Tongue (tissue), 3 donors: ENCODE measurements at places on chromosomes 5 and 9. TPM values are rescaled to one million over a fixed set of nuclear protein-coding genes. Genes with fewer than 3 reads are reported as not detected.

The RGS3 gene
- 59.9 TPM for total RNA-seq

The FAM219A gene
- 8.4 TPM for total RNA-seq

The ATP10B gene
- total RNA-seq: 4.3 TPM

The LAMC3 gene
- 6.4 TPM for total RNA-seq

The ZBED3 gene
- 5.5 TPM for total RNA-seq

The SLC34A1 gene
- not detected for total RNA-seq

The TMED9 gene
- total RNA-seq: 91.9 TPM

The CAVIN4 gene
- 392 TPM for total RNA-seq

The OR13D1 gene
- total RNA-seq: not detected

The FBXW2 gene
- total RNA-seq: 48.5 TPM

The HAVCR2 gene
- 2.8 TPM for total RNA-seq

The INSL6 gene
- not detected for total RNA-seq

The PGM5 gene
- 94.5 TPM for total RNA-seq

The SPTLC1 gene
- 91.9 TPM for total RNA-seq

The NCS1 gene
- 20.2 TPM for total RNA-seq

The CTNNA1 gene
- total RNA-seq: 416 TPM

The DMGDH gene
- 1.8 TPM for total RNA-seq

The PIP5KL1 gene
- total RNA-seq: not detected

The SKP2 gene
- 65.9 TPM for total RNA-seq
